ENCODE measurements at places on chromosomes 12 and 14.

- peak; percentile 86 for DNase-seq
These were observed 13.7 kb upstream of the TCTN1 start for GRCh38 chr12:110600254-110600653.

- peak; percentile 82 for DNase-seq
These were observed at the start of gene KLHDC1 for GRCh38 chr14:49692811-49693734. TSS of gene KLHDC1 (plus strand) at chr14:49693120. CDS start at chr14:49693195, 75 bp downstream.

DNA sequence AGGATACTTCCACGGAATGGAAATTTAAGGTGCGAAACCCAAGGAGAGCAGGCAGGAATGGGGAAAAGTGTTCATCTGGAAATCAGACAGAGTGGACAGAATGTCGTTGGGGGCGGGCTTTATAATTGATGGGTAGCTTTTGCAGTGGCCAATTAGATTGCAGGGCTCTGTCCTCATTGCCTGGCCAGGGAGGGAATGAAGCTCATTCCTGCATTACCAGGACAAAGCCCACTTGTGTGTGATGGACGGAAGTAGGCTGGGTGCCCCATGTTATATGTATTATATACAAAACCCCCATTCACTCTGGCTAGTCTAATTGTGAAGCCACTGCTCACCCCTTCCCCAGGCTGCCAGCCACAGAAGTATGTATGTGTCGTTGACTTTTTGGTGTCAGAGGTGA, 23.6 kb downstream of the ZNF664 start:
- DNase-seq = no peak

DNA sequence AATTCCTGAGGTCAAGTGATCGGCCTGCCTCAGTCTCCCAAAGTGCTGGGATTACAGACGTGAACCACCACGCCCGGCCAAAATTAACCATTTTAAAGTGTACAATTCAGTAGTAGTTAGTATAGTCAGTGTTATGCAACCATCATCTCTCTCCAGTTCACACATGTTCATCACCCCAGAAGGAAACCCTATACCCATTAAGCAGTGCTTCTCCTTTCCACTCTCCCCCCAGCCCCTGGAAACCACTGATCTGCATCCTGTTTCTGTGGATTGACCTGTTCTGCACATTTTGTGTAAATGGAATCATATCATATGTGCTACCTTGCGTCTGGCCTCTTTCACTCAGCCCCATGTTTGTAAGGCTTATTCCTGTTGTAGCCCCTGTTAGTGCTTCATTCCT, 52.2 kb downstream of the PHETA1 start:
- DNase-seq = peak; percentile 17

DNA sequence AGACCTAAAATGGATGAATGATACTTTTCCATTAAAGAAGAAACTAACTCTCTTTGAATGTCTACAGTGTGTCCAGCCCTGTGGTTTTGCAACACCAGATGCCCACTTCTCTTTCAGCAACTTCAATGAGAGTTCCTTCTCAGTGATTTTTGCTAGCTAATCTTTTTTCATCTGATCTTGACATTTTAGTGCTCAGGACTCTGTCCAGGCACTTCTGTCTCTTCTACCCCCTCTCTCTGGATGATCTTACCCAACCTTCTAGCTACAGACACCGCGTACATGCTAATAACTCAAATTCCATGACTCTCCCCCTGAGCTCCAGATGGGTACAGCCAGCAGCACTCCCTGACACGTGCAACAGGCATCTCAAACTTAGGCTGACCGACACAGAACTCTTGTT, 161.1 kb upstream of the FOXN3 start:
- peak; percentile 63 for DNase-seq

GRCh38 chr12:57582440-57582839, 8.6 kb upstream of the PIP4K2C start:
- DNase-seq = no peak

GRCh38 chr12:6469092-6469491, 1.4 kb downstream of the VAMP1 start:
- no peak for DNase-seq

GRCh38 chr12:132238488-132238854, 90.9 kb downstream of the GALNT9 start:
- no peak for DNase-seq

DNA sequence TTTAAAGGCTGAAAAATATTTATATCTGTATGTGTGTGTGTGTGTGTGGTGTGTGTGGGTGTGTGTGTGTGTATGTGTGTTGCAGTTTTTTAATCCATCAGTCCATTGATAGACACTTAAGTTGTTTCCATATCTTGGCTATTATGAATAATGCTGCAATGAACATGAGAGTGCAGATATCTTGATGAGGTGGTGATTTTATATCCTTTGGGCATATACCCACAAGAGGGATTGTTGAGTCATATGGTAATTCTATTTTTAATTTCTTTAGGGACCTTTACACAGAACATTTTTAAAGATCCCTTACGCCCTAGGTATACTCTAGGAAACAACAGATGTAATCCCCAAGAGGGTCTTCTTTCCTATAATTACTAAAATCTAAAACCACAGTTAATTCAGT, 154.5 kb upstream of the CLEC14A start:
- DNase-seq = no peak

Data from suppressor macrophage (primary cell).